Cortex of kidney (tissue), 1 donor: ENCODE measurements at places on chromosomes 4 and X.

- DNase-seq = no peak
These were observed 92.7 kb downstream of the CBLL2 start for GRCh38 chrX:22365460-22365859.

GRCh38 chr4:1412376-1413203, 6.3 kb upstream of the NKX1-1 start:
- DNase-seq = no peak

DNA sequence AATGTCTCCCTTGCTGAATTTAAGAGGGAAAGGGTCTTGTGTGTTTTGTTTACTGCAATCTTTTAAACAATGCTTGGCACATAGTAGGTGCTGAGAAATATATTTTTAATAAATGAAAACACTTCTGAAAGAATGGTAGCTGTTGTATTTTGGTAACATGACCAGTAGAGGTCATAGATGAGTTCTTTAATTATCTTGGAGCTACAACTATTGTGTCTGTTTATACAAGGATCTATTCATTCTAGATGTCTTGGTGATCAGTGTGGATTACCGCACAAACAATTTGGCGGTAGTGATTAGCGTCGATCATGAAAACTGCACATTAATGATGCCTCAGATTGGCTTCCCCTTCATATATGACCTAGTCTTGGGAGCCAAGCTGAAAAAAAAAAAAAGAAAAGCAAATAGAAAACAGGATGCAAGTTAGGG, 21.4 kb upstream of the SCRG1 start:
- DNase-seq = no peak

GRCh38 chr4:133316909-133317308, 167.8 kb downstream of the PCDH10 start:
- no peak for DNase-seq

GRCh38 chr4:39446842-39447573, 11.7 kb downstream of the RPL9 start:
- no peak for DNase-seq

GRCh38 chrX:100994352-100995281, 25.1 kb downstream of the ARL13A start:
- no peak for DNase-seq

GRCh38 chrX:51507551-51507950, 11.2 kb upstream of the NUDT11 start:
- no peak for DNase-seq

DNA sequence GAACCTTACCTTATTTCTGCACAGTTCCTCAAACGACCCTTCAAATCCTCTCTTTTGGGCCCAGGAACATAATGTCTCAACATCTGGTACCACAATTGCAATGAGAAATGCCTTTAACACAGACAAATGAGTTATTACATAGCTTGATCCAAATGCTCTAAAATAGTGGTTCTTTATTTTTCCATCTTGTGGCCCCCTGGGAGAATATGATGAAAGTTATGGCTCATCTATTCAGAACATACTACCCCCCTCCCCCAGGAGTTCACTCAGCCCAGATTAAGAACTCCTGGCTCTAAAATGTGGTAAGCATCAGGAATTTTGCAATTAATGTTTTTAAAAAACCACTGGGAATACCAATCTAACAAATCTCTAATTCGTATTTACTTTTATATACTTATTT, 23.9 kb upstream of the CENPU start:
- DNase-seq = no peak

GRCh38 chr4:23818097-23818885, 71.6 kb downstream of the PPARGC1A start:
- no peak for DNase-seq

GRCh38 chrX:101057093-101057714, 5.3 kb upstream of the TRMT2B start:
- no peak for DNase-seq

GRCh38 chr4:31539284-31540069, 819.3 kb downstream of the PCDH7 start:
- DNase-seq = no peak

GRCh38 chr4:11446155-11446811, 17.6 kb upstream of the HS3ST1 start:
- no peak for DNase-seq

DNA sequence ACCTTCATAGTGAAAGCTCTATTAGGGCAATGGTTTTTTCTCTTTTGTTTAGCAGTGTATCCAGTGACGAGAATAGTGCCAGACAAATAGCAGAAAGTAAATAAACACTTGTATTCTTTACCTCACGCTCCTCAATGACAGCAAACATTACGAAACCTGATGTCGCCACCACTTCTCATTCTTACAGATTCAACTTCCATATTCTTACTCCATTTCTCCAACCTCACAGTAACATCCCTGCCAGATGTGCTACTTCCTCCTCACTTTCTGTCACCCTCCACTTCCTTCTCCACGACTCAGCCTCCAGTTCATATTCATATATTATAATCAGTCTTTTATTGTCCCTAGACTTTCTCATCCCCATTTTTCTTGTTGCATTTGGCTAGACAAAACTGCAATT, 1956.2 kb upstream of the AGA start:
- DNase-seq = no peak

- no peak for DNase-seq
These were observed 1.1 kb downstream of the OGT start for GRCh38 chrX:71533851-71534561.

GRCh38 chr4:132269303-132269990, 879.6 kb upstream of the PCDH10 start:
- DNase-seq = no peak
